ENCODE measurements at places on chromosomes 16 and 17.

DNA sequence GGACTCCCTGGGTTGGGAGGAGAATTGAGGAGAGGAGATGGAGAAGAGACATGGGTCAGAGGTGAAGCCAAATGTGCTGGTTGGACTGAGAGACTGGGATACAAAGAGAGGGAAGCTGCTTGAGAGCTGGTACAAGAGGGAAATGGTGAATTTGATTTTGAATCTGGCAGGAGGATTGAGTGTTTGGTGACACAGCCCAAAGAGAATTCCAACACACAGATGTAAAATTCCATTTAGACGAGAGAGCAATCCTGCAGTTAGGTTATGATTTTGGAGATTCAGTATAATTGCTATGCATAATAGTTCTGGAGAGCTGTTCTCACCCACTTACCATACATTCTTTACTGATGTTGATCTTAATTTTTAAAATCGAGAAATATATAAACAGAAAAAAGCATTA is 57.7 kb downstream of the HSD17B2 start:
- no peak for DNase-seq

- no peak for DNase-seq
Observed at GRCh38 chr16:86918637-86919036, 340.3 kb downstream of the FOXL1 start.

DNA sequence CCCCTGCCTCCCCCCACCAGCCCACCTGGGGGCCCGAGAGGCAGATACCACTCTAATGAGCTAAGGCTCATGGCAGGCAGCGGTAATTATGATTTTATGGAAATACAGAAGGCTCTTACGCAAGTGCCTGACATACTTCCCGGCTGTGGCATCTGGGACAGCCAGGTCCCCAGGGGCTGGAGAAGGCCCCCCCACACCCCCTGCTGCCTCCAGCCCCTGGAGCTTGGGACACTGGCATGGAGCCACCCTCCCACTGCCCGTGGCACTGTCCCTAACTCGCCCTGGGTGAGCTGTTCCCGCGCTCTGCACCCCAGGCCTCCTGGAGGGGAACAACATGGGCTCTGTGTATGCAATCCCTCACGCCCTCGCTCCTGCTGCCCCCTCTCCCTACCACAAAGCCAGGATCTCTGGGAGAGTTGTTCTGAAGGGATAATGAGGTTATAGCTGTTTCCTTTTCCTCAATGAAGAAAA is 5.4 kb upstream of the STAC2 start:
- no peak for DNase-seq

GRCh38 chr16:53839150-53839549 is 135.2 kb downstream of the FTO start:
- no peak for DNase-seq

DNA sequence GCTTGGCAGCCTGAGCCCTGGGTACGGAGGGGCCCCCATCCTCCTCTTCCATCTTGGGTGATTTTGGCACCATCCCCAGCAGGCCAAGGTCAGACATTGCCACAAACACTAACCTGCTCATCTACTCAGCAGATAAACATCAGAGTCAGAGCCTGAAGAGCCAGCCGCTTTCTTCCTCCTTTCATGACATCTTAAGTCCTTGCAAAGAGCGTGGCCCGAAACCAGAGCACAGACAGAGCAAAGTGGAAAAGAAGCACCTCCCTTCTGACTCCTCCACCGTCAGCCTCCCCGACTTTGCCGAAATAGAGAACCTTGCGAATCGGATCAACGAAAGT is 60.4 kb upstream of the RPH3AL start:
- DNase-seq: no peak

- DNase-seq: no peak
Observed at GRCh38 chr17:4598776-4599504, 14.6 kb downstream of the SMTNL2 start.

- no peak for DNase-seq
Observed at GRCh38 chr17:47871048-47871447, 20.1 kb upstream of the SP6 start.

GRCh38 chr17:69608141-69608540 is 193.6 kb downstream of the MAP2K6 start:
- DNase-seq: no peak

DNA sequence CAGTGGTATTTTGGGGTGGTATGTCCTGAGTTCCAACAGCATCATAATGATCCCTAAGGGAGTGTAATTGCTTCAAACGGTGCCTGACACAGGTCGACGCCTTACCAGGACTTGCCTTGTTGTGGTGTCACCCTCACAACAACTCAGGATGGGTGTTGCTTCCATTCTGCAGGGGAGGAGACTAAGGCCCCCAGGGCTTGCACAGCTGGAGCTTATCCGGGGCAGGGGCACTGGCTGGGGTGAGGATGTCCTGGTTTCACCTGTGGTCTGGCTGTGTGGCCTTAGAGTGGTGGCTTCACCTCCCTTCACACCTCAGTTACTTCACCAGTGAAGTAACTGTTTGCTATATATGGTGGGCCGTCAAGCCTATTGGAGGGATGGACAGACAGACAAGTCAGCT is 23.3 kb downstream of the LLGL2 start:
- no peak for DNase-seq

- no peak for DNase-seq
Observed at GRCh38 chr16:64311241-64311640, 810.6 kb downstream of the CDH11 start.

GRCh38 chr16:57144027-57144426 is 41.8 kb downstream of the PSME3IP1 start:
- no peak for DNase-seq

GRCh38 chr16:82470620-82471152 is 156.1 kb upstream of the CDH13 start:
- DNase-seq: no peak

DNA sequence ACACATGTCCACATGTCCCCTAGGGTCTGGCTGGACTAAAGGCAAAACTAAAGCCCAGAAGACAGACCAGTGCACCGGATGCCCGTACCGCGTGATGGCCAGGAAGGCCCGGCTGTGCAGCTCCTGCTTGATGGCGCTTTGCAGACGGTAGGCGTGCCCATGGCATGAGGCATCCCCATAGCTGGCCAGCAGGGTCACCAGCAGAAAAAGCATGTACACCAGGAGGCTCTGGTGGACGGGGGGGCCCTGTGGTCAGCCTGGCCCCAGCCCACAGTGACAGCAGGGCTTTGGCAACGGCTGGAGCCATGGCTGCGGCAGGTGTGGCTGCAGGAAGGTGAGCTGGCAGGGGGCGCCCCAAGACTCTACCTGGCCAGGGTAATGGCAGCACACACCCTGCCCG is 42.8 kb downstream of the PKD1 start:
- DNase-seq: no peak

DNA sequence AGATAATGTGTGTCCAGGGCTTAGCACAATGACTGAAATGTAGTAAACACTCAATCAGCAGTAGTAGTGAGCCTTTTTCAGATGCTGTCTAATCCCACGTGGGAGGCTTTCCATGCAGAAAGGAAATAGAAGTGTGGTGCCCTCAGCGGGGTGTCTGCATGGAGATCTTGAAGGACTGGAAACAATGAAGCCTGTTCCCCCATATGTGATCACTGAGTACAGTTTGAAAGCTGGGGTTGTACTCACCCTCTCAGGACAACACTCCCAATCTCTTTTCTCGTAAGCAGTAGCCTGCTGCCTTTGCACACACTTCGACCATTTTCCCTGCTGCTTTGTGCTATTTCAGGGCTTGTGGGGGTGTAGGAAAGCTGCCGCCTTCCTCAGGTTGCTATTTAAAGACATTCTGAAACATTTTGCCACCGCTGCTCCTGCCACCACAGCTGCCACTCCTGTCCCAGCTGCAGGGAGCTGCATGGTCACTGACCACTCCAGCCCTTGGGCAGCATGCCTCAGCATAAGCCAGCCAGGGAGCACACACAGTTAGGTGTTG is 40.6 kb upstream of the HAS3 start:
- DNase-seq: no peak

DNA sequence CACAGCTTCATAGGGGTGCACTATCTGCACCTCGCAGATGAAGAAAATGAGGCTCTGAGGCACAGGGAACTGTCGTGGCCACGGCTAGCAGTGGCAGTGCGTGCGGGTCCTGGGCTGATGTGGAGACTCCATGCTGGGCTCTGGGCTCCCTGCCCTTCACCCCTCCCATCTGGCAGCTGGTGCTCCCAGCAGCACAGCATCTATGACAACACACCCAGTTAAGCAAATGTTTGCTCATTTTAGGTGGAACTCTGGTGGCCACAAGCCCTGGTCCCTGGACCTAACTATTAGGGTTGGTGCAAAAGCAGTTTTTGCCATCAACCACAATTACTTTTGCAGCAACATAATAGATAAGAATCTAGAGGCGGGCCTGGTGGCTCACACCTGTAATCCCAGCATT is 30.9 kb downstream of the IFT140 start:
- DNase-seq: no peak

DNA sequence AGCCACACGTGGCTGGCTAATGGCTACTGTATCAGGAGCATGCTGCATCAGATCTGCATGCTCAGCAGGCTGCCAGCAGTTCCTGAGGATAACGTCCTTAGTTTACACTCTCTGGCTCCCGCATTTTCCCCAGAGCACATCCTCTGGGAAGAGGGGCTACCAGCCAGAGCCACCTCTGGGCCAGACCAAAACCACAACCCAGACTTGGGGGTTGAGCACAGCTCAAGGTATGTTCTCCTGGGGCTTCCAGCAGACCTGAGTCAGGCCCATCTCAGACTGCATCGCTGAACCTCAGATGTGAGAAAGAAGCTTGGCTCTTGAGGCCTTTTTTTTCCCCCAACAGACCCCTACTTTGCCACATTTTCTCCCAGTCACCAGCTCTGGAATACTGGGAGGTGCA is 23.7 kb upstream of the WSCD1 start:
- DNase-seq: no peak

DNA sequence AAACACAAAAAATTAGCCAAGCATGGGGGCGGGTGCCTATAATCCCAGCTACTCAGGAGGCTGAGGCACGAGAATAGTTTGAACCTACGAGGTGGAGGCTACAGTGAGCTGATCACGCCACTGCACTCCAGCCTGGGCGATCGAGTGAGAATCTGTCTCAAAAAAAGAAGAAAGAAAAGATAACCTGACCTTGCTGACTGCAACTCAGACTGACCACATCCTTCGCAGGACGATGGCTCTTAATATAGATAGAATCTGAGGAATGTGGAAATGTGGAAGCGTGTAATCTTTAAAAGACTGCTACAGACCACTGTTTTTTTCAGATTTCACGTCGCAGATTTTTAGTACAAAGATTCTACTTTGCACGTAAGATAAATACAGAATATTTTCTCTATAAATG is 37.8 kb downstream of the KLHDC4 start:
- no peak for DNase-seq

- DNase-seq: no peak
Observed at GRCh38 chr17:40345994-40346764, 18.4 kb downstream of the GJD3 start.

GRCh38 chr16:71472931-71473330 is 10.9 kb upstream of the ZNF23 start:
- DNase-seq: no peak

DNA sequence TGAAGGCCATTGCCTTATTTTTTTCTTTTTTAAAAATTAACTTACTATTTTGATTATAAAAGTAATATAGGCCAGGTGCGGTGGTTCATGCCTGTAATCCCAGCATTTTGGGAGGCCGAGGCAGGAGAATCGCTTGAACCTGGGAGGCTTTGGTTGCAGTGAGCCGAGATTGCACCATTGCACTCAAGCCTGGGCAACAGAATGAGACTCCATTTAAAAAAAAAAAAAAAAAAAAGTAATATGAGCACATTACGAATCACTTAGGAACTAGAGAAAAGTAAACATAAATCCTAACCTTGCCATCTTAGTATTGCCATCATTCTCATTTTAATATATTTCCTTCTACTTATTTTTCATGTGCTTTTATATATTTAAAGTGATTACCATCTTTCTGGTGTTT is 12.9 kb upstream of the TACO1 start:
- no peak for DNase-seq

- no peak for DNase-seq
Observed at GRCh38 chr17:44102849-44103622, 20.4 kb downstream of the HDAC5 start.

DNA sequence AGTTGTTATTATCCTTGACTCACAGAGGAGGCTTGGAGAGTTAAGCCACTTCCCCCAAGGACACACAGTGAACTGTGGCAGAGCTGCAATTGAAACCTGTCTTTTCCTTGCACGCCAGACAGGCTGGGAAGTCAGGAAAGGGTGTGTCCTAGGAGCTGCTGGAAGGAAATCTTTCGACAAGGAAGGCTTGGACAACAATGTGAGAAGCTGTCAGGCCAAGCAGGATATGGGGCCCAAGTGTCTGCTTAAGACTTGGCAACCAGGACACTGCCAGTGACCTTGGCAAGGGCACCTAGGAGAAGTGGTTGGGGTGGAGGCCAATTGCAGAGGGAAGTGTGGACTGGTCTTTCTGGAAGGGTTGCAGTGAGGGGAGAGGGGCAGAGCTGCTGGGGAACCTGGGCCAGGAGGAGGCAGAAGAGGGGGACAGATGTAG is 2.1 kb upstream of the CAMKK1 start:
- DNase-seq: no peak

- DNase-seq: no peak
Observed at GRCh38 chr17:64424324-64424849, 24.5 kb upstream of the MILR1 start.

DNA sequence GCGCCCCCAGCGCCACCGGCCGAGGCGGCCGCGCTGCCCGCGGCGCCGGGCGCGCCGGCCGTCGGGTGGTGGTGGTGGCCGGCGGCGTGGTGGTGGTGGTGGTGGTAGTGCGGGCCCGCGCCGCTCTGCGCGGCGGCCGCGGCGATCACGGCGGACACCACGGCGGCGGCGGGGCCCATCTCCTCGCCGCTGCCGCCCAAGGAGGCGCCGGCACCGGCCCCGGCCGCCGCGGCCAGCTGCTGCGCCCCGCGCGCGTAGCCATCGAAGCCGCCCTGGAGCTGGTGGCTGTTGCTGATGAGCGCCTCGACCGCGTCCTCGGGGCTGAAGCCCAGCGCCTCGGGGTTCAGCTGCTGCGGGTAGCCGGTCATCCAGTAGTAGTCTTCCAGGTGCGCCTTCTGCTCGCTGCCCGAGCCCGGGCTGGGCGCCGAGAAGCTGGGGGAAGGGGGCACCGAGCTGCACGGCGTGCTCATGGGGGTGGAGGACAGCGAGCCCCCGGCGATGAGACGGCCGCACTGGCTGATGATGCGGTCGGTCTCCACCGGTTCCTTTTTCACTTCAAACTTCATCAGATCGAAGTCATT is 1.2 kb downstream of the MAF start:
- no peak for DNase-seq
